ENCODE measurements at places on chromosomes 2 and 18. TPM values are rescaled to one million over a fixed set of nuclear protein-coding genes. Genes with fewer than 3 reads are reported as not detected.

Gene SERPINB12
- total RNA-seq = not detected

Gene ZSWIM2
- not detected for total RNA-seq

Gene MDH1B
- 1.9 TPM for total RNA-seq

Gene PARD3B
- 100 TPM for total RNA-seq

DNA sequence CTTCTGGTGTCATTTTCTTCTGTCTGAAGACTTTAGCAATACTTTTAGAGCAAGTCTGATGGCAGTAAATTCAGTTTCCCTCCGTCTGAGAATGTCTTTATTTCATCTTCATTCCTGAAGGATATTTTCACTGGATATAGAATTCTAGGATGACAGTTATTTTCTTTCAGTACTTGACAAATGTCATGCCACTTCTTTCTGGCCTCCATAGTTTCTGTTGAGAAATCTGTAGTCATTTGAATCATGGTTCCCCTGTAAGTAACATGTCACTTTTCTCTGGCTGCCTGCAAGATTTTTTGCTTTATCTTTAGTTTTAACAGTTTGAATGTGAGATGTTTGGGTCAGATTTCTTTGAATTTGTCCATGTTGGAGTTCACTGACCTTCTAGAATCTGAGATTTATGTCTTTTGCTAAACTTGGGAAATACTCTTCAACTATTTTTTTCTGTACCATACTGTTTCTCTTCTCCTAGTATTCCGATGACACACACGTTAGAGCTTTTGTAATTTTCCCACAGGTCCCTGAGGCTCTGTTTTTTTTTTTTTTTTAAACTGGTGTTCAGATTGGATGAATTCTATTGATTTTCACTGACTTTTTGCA lies 30.2 kb downstream of the RMND5A start:
- no peak for DNase-seq

DNA sequence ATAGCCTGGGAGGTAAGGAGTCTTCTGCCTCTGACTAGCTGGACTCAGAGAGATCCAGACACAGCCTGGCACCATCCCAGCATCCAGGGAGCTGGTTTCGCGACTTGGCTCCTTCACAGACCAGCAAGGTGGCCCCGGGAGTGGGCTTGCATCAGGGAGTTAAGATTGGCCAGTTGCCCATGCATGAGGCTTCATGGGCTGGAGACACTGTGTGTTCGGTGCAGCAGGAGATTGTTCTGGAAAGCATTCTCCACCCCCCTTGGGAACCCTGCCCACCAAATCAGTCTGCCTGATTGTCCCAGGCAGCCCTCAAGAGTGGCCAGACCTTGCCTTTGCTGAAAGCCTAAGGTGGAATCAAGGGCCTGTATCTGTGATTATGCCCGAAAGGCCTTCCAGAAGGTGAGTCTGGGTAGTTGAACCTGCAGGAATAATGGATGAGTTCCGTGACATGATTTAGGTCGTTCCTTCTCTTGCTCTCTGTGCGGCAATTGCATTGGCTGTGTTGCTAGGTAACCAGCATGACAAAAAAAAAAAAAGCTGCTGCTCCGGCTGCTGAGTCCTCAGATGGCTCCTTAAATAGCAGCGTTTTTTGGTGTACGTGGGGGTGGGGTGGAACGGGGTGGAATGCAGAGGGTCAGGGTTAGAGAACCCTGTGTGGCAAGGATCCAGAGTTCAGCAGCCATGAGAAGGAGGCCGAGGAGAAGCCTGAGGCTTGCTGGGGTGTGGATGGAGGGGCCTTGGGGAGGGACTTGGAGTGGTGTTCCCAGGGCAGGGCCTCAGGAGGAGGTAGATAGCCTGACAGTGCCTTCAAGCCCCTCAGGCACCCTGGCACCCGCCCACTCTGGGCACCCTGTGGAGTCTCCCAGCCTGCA lies 93.0 kb upstream of the MCFD2 start:
- no peak for DNase-seq

DNA sequence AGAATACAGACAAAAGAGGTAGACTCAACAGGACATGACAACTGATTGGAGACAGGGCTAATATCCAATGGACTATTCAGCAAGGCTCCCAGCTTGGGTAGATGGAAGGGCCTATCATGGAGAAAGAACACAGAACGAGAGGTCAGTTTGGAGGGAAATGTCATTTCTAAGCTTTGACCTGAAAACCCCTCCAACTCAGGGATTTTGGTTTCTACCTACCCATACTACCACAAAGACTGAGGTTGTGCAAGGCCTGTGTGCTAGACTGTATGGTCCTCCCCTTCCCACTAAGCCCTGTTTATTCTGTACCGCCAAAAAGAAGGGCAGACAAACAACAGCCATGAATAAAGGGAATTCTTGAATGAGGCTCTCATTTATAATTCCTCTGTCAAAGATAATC lies 288.9 kb downstream of the ZNF385B start:
- no peak for DNase-seq

Gene COBLL1
- 119 TPM for total RNA-seq

DNA sequence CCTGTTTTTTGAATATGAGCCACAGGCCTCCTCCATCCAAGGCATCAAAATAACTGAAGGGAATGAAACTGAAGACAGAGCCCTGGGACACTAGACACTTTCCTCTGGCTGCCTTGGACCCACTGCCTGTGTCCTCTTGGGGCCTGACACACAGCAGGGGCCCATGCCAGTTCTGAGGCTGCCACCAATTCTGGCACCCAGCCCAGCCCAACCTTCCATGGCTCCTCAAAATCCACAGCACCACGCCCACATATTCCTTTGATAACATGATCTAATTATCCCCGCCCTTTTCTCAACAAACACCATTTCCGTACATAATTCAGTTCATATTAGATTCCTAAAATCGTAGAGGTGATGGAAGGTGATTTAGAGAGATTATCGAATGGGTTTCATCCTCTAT lies 64.2 kb downstream of the EMX1 start:
- no peak for DNase-seq

Gene CIAO1
- 62.7 TPM for total RNA-seq

DNA sequence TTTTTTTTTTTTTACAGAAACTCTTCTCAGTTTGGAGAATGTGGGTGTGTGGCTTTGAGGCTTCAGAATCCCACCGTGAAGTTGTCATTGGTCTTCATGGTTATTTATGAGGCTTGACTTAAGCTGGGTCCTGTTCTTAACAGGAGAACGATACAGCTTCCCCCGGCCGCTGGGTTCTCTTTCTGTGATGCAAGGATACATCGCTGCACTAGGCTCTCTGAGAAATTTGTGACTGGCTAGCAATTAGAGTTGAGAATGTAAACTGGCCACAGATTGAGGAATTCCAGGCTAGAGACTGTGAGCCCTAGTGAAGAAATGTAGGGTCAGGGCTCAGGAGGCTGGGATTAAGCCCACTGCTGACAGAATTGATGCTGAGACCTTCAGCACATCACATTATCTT lies 29.8 kb downstream of the MGAT5 start:
- no peak for DNase-seq

Gene SALL3
- total RNA-seq = 0.09 TPM

GRCh38 chr2:66686755-66687154 lies 251.8 kb downstream of the MEIS1 start:
- DNase-seq = no peak

Gene TUBA4B
- total RNA-seq = not detected

GRCh38 chr2:179990676-179991317 lies 16.3 kb downstream of the CWC22 start:
- DNase-seq = no peak

Gene GPR39
- 0.31 TPM for total RNA-seq

Gene FBXO15
- 2.6 TPM for total RNA-seq

GRCh38 chr18:56036741-56037140 lies 448.7 kb upstream of the TCF4 start:
- no peak for DNase-seq

DNA sequence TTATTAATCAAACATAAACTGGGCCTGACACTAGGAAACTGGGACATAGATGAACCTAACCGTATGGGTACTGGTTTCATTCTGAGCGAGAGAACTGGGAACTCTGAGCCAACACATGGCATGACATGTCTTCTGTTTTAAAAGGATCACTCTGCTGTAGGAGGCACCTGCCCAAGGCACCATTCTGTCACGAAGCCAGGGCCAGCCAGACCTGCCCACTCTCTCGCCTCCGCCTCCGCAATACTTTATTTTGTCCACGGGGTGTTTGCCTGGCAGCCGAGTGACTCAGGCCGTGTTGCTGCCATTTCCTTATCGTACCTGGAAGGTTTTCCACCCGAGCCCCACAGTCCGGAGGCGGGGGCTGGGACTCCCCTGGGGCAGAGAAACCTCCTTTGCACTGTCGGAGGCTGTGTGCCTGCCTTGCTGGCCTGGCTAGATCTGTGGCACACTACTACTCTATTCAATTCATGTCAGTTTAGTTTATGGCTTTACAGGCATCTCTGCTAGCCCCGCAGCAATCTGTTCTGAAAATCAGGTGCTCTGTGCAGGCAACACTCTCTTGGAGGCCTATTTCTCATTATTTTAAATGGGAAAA lies 120.4 kb upstream of the ACKR3 start:
- DNase-seq = no peak

DNA sequence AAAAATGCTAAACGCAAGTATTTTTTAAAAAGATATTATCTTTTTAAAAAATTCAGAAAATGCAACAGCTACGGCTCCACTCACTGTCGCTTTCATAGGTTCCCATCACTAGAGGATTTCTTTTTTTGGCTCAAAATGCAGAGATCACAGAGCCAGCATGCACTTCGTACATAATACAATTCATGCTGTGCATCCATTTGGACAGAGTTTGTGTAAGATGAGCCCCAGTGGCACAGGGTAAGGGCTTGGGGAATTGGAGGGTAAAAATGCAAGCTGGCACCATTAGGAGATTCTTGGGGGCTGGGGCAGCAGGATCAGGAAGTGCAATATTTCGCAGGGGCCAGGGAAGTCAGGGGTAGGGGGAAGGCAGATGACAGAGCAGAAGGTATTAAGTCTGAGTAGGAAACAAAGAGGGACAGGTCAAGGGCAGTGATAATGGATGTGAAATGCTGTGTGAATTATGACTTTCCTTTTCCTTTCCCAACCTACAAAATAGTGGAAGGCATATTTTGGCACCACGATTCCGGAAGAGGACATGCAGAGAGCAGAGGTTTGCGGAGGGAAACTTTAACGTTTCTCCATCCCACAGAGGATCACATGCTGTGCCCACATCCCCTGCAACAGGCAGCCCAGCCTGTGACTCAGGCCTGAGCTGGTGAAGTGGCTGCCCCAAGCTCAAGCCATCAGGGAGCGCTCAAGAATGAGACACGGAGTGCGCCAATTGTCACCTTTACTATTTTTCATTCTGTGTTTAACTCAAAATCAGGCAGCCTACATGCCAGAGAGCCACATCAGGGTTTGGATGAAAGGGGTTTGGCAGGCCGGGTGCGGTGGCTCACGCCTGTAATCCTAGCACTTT lies 4.7 kb downstream of the CAPG start:
- no peak for DNase-seq

Gene ERCC3
- 42.6 TPM for total RNA-seq

DNA sequence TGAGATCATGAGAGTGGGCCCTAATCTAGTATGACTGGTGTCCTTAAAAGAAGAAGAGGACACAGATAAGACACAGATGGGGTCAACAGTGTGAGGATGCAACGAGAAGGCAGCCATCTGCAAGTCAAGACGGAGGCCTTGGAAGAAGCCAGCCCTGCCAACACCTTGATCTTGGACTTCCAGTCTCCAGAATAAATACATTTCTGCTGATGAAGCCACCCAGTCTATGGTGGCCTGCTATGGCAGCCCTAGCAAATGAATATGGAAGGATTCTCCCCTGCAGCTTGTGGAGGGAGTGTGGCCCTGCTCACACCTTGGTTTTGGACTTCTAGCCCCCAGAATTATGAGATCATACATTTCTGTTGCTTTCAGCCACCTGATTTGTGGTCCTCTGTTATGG lies 12.3 kb downstream of the CTIF start:
- peak; percentile 15 for DNase-seq

DNA sequence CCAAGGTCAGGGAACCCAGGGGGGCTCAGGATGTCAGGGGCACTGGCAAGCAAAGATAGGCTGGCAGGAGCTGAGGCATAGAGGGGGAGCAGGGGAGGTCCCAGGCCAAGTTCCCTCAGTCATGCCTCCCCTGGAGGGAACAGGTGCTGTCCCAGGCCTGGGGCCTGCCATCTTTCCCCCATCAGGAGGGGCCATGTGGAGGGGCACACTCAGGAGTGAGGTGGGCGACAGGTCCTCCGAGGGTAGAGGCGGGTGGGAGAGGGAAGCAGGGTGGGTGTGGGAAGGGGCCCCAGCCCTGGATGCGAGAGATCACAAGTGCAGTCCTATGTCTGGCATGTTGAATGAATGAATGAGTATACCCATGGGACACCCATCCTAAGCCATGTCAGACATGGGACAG lies 127.7 kb upstream of the GLI2 start:
- DNase-seq = no peak

DNA sequence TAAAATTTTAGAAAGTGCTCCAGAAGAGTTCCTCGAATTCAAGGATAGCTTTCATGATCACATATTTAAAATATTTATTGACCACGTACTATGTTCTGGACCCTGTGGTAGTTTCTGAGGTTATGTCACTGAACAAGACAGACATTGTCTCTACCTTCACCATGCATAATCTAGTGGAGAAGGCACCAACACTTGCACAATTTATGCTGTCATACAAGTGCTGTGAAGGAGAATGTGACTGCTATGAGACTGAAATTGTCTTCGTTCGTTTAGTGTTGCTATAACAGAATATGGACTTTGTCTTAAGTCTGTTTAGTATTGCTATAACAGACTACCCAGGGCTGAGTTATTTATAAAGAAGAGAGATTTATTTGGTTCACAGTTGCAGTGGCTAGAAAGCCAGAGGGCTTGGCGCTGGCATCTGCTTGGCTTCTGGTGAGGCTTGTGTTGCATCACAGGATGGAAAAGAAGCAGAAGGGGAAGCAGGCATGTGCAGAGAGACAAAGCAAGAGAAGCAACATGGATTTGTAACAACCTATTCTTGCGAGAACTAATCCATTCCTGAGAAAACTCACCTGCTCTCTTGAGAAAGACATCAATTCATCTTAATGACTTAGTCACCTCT lies 50.0 kb upstream of the RFX8 start:
- DNase-seq = no peak

- no peak for DNase-seq
Observed at GRCh38 chr2:195899226-195899625, 169.4 kb downstream of the DNAH7 start.

- no peak for DNase-seq
Observed at GRCh38 chr2:156666130-156666785, 230.1 kb downstream of the GPD2 start.

DNA sequence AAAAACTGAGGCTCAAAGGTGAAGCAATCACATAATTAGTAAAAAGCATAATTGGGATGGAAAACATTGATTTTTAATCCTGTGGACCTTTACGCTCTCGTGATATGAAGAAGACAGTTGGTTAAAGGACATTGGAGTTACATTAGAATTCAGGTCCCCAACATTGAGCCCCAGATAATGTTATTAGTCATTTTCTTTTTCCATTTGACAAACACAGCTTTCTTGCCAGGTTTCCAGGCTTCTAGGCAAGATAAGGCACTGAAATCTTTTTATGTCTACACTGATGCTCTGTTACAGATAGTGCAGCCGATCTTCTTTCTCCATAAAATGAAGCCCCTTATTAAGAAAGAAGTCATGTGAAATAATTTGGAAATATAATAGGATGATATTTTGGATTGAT lies 38.5 kb downstream of the MYO3B start:
- no peak for DNase-seq
